ENCODE measurements at places on chromosomes 7 and 10. TPM values are rescaled to one million over a fixed set of nuclear protein-coding genes. Genes with fewer than 3 reads are reported as not detected.
A peak's percentile ranks its signal among the peaks of the same experiment; 100 is the strongest.

- H3K4me3 ChIP-seq: no peak overlapping the region
- no peak overlapping the region for H3K27ac ChIP-seq
- peak; percentile 57 for DNase-seq
- no peaks in the 10 kb centered on the region for H3K36me3 ChIP-seq
- no peaks in the 10 kb centered on the region for H3K27me3 ChIP-seq
These were observed 136.3 kb downstream of the KCNMA1 start for GRCh38 chr10:77501152-77501845.

DNA sequence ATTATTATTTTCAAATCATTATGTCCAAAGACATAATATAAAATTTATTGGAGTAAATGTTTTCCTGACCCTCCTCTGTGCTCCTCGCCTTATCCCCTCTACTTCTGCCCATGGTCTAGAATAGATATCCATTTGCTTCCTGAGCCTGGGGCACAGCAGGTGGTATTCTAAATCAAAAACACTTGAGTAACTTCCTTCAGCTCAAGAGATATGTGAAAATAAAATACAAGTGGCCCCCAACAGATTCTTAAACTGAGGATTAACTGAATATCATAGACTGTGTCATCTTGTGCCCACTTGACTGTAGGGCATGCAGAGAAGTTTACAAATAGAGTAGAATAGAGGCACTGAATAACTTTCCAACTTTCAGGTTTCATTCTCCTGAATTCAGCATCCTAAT, 59.1 kb downstream of the HGF start:
- peaks cover 29% of the 10 kb centered on the region for H3K4me1 ChIP-seq
- H3K4me3 ChIP-seq: no peak overlapping the region
- H3K27me3 ChIP-seq: no peaks in the 10 kb centered on the region
- H3K36me3 ChIP-seq: peaks cover 8% of the 10 kb centered on the region
- no peak overlapping the region for H3K27ac ChIP-seq

Gene PON1
- total RNA-seq: 0.20 TPM

Gene GPR22
- not detected for total RNA-seq

DNA sequence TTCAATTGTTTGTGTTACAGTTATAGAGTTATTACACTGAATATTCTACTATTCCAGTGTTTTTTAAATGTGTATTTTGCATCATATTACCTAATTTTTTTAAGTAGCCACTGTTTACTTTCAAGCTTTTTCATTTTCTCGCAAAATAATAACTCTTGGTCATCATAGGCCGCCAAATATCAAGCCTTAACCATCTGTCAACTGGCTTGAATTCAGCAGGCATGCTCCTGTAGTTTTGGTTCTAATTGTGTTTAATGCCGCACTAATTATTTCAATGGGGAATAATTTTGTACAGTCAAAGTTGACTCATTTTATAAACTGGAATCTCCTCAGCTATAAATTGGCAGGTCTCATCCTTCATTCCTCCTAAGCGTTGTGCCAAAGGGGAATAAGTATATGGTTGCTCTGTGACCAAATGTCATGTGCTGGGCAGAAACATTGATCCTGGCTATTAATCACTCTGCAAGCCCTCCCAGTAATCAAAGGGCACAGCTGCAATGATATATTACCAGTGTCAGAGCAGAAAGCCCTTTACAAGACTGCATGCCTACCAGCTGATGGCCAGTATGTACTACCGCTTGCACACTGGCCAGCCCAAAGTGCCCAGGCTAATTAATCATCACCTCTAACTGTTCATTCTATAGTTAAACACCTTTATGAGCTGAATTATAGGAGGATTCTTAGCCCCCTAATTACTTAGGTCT, 74.8 kb downstream of the SKAP2 start:
- no peak overlapping the region for H3K4me3 ChIP-seq
- H3K36me3 ChIP-seq: no peaks in the 10 kb centered on the region
- H3K4me1 ChIP-seq: no peaks in the 10 kb centered on the region
- H3K27ac ChIP-seq: no peak overlapping the region
- H3K27me3 ChIP-seq: no peaks in the 10 kb centered on the region

Gene GSDME
- total RNA-seq: 8.6 TPM

- H3K27ac ChIP-seq: no peak overlapping the region
- peaks cover 14% of the 10 kb centered on the region for H3K4me1 ChIP-seq
- H3K36me3 ChIP-seq: no peaks in the 10 kb centered on the region
- H3K27me3 ChIP-seq: no peaks in the 10 kb centered on the region
- no peak for DNase-seq
These were observed 15.4 kb downstream of the PRF1 start for GRCh38 chr10:70587045-70587658.

Gene TDRD1
- 0.25 TPM for total RNA-seq

- no peak for DNase-seq
- H3K4me1 ChIP-seq: no peaks in the 10 kb centered on the region
- no peak overlapping the region for H3K27ac ChIP-seq
- no peaks in the 10 kb centered on the region for H3K27me3 ChIP-seq
- no peak overlapping the region for H3K4me3 ChIP-seq
These were observed 353.5 kb downstream of the PAXIP1 start for GRCh38 chr7:154649434-154649833.

Gene ZNF804B
- total RNA-seq: not detected

DNA sequence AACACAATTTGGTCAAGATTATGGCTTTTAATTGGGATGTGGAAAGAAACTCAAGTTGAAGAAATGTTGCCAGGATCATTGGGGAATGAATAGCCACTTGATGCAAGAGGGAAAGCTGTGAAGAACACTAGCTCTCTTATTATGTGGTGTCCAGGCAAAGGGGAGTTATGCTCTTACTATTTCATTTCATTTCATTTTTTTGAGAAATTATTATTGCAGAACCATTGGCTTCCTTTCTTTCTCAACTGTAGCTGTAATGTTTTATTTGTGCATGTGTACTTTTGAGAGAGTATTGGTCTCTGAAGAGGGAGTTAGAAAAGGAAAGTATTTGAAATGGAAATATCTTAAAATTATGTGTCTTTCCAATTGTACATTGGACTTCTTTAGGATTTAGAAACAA, 312.6 kb upstream of the BMPER start:
- peaks cover 72% of the 10 kb centered on the region for H3K4me1 ChIP-seq
- H3K27me3 ChIP-seq: no peaks in the 10 kb centered on the region
- DNase-seq: no peak
- no peaks in the 10 kb centered on the region for H3K36me3 ChIP-seq
- no peak overlapping the region for H3K4me3 ChIP-seq

DNA sequence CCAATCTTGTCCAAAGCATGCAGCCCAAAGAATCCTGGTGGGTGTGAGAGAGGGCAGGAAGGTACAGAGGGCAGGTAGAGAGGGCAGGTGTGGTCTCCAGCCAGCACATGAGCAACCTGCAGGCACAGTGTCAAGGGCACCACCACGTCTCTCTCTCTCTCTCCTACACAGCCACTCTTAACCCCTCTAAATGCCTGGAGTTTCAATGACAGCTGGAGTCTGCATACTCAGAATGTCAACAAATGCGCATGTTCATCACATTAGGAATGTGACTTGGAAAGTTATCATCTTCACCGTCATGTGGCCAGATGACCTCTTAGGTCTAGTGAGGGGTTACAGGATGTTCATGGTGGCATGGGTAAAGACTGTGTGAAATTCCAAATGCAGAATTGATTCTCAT, 456.8 kb downstream of the SORCS1 start:
- H3K27me3 ChIP-seq: no peaks in the 10 kb centered on the region
- no peak overlapping the region for H3K27ac ChIP-seq
- H3K4me3 ChIP-seq: no peak overlapping the region
- no peaks in the 10 kb centered on the region for H3K4me1 ChIP-seq
- no peaks in the 10 kb centered on the region for H3K36me3 ChIP-seq

DNA sequence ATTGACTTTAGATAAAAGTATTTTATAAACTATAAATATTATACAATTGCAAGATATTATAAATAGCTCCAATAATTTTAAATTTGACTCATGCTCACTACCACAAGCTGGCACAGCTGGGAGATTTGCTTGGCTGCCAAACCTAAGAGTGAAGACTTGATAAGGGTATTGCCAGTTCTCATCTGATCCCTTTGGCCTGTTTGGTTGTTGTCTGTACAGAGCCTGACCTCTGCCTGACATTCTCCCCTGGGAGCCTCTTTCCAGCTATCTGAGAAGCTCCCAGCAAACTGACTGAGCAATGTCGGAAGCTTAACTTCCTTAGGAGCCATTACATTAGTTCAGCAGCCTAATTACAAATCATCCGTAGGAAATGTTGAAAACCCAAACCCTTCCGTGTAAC, 10.2 kb upstream of the LMOD2 start:
- H3K27me3 ChIP-seq: no peaks in the 10 kb centered on the region
- no peak overlapping the region for H3K4me3 ChIP-seq
- H3K4me1 ChIP-seq: peaks cover 2% of the 10 kb centered on the region

Gene RBP3
- total RNA-seq: not detected

Measured in lung (tissue), 17 donors.